ENCODE measurements at places on chromosomes 6 and 20.

DNA sequence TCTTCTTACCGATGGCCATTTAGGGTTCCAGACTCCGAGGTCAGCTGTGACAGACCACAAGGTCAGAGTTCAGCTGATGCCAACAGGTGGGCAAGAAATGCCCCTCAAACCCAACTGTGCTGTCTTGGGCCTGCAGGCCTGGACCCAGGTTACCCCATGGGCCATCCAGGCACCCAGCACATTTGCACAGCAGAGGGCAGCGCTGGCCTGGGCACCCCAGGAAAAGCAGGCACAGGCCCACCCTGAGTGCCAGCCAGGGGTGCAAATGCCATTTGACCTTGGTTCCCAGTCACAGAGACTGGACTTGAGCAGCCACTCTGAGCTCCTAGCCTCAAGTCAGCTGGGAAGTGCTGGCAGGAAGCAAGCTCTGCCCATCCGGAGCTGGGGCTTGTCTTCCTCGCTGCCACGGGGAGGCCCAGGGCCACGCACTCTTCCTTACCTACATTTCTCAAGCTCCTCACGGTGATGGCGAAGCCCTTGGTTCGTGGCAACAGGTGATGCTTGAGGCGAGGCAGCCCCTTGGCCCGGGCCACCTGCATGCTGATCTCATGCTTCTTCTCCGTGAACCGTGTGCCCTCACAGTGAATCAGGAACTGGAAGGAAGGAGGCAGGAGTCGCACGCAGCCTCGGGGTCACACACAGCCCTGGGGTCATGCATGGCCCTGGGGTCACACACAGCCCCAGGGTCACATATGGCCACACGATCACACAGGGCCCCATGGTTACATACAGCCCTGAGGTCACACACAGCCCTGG is 120.8 kb downstream of the AGPAT4 start:
- DNase-seq = no peak

- no peak for DNase-seq
These were observed 331.5 kb downstream of the SAMD5 start for GRCh38 chr6:147839708-147840610.

DNA sequence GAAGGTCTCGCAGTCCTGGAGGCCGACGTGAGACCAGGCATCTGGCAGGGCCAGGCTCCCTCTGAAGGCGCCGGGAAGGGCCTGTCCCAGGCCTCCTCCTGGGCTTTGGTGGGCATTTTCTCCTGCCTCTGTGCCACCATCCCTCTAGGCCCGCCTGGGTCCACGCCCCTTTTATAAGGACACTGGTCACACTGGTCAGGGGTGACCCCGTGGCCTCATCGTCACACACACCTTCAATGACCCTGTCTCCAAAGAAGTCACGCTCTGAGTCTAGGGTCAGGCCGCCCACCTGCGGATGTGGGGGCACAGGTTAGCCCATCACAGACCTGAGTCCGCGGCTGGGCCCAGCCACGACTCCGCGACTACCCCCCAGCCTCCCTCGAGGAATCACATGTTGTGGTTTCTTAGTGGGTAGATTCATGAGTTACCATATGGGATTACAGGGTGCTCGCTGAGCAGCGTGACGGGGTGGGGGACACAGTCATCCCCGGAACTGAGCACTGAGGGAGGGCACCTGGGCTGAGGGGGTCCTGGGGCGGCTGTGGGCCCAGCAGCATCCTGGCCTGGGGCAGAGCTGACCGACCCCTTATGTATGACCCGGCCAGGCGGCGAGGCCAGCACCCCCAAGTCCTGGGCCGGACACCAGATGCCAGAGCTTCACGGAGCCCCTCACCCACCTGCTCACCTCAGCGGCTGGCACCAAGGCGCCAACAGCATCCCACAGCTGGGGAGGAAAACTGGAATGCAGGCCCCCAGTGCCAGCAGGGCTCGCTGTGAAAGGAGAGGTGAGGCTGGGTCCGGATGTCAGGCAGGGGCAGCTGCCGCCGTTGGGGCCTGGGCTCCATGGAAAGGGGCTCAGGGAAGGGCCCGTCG is 115.9 kb downstream of the DLL1 start:
- DNase-seq = no peak

- no peak for DNase-seq
These were observed 27.6 kb upstream of the LY86 start for GRCh38 chr6:6560909-6561308.

- no peak for DNase-seq
These were observed 309.2 kb downstream of the CDH4 start for GRCh38 chr20:61561111-61561830.

- peak; percentile 63 for DNase-seq
These were observed 30.4 kb downstream of the KCNQ2 start for GRCh38 chr20:63442100-63442493.

DNA sequence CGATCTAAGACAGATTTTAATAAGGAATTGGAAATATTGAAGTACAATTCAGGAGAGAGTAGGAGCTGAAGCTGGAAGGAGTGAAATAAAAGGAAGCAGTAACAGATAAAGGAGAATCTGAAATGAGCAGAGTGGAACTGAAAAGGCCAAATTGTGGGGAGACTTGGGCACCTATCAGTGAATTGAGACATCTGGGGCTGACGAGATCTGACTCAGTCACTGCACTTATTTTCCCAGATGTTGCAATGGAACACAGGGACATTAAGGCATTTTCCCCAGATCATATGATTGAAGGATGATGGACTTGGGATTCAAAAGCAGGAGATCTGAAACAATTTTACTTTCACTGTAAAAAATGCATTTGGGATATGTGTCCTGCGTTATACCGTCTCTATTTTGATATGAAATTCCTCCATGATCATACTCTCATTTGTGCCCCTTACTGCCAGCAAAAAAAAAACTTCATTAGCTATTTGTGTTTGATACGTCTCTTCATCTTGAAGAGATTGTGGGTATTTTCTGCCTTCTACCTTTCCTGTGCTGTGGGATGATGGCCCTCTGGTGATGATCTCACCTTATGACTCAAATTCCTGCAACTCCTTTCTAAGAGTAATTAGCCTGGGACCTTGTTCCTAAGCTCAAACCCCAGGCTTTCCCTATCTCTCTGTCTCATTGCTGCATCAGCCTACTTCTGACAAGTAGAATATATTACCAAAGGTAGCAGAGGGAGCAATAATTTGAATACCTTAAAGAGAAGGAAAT is 278.5 kb upstream of the MAN1A1 start:
- no peak for DNase-seq

- DNase-seq = no peak
These were observed 5.6 kb downstream of the SPATA2 start for GRCh38 chr20:49909499-49910339.

- no peak for DNase-seq
These were observed 18.8 kb downstream of the SAMHD1 start for GRCh38 chr20:36932476-36933426.

GRCh38 chr6:162636167-162636566 is 91.4 kb downstream of the PRKN start:
- no peak for DNase-seq

- no peak for DNase-seq
These were observed 263.0 kb downstream of the SMOC2 start for GRCh38 chr6:168703990-168704389.

DNA sequence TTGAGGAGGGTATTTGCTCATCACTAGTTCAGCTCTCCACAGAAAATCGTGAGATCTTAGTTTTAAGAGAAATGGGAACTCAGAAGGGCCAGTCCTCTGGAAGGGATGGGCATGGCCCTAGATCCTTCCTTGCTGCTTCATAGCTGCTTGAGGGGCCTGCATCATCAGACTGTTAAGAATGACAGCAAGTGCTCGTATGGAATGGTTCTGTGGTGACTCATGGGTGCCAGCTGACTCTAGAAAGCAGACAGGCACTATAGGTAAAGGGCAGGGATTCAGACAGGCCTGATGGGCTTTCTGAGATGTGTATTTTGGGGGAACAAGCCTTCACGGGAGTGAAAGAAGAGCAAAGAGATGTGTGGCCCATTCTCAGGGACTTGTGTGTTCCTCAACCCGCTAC is 90.8 kb downstream of the MYLK4 start:
- DNase-seq = no peak

- DNase-seq = no peak
These were observed 28.8 kb upstream of the PLAGL1 start for GRCh38 chr6:144036835-144037195.

DNA sequence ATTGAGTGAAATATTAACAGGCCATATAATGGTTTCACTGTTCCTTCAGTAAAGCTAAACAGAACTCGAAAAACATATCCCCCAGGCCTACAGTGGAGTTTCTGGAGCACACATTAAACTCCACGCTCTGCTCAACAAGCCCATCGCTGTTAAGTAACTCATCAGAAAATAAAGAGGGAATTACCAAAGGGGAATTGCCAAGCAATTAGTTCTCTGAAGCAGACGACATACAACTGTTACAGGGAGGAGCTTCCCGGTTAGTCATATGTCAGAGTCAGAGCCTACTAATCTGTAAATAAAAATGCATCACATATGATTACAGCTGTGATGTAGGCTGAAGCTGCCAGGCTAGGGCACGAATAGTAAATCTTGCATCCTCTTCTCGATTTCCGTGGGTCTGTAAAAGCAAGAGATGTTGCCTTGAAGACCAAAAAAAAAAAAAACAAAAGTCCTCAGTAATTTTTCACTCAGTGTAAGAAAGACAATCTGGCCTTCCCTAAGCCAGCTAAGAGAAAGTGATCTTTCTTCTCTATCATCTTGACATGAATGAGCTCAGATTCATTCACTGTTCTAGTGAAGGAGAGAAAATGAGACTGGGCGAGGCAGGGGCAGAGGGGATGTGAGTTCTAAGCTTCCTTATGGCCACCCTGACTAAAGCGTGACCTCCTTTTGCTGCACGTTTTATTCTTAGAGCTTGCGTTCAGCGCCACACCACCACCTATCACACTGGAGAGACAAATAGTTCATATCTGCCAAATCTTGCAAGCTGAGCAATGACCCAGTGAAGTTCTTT is 13.8 kb downstream of the ATXN1 start:
- no peak for DNase-seq

DNA sequence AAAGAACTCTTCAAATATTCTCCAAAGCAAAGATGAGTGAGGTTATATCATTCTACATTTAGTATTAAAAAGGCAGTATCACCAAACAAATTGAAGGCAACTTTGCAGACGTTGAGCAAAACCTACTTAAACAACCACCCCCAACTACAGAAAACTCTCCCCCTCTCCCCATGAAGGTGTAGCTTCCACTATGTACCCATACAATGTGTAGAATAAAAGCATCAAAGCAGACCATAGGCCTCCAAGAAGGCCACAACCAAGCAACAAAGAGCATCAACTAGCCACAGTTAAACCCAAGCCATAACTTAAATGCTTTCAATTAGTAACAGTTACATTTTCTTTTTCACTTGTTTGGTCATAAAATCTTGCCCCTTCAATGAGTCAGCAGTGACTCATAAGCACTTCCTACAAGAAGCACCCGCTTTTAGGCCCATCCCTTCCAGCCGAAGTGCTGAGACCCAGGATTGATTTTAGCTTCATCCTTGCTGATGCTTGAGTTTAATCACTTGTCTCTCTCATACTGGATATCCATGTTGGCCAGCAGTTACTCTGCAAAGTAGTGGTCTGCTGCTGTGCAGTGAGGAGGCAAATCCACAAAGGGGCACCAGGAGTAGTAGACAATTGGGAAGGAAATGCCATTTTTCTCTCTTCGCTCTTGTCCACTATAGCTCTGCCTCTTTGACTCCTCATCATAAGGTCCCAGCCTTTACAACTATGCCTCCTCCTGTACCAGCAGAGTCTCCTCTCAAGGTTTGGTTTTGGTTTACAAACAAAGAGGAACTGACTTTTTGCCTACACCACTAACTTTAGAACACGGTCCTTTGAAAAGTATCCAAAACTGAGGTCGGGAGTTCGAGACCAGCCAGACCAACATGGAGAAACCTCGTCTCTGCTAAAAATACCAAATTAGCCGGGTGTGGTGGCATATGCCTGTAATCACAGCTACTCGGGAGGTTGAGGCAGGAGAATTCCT is 8.4 kb upstream of the NUP153 start:
- peak; percentile 48 for DNase-seq

DNA sequence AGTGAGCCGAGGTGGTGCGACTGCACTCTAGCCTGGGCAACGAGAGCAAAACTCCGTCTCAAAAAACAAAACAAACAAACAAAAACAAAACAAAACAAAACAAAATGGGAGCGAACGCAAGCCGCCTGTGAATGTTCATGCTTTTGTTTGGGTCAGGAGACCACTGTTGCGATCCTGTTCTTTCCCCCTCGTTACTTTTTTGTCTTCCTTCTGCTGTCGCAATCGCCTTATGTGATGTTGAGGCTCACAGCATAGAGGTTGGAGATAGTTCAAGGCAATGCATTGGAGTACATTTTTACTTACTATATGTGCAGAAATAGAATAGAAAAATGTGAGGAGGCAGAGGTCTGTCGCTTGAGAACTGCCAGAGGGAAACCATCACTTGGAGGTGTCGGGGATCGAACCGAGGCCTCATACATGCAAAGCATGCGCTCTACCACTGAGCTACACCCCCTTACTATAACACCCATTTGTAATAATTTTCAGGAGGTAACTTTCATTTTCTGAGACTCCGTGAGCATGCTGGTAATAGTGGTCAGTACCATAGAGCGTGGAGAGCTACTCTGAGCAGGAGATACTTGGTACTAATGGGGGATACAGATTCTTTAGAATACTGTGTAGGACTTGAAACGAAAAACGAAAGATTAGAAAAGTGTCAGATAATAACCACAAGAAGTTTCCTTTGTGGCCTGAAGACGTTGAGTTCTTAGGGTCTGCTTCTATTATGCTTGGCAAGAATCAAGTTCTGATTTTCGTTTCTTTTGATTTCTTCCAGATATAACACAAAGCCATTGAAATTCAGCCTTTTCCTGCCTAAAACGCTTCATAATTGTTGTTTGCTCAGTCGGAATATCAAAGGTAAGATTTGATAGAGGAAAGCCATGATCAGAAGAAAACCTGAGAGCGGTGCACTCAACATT is 121.1 kb downstream of the TRIM27 start:
- DNase-seq = no peak

GRCh38 chr6:108250240-108250866 is 10.5 kb downstream of the SNX3 start:
- no peak for DNase-seq

- no peak for DNase-seq
These were observed 5.6 kb upstream of the CCDC170 start for GRCh38 chr6:151488226-151488625.

DNA sequence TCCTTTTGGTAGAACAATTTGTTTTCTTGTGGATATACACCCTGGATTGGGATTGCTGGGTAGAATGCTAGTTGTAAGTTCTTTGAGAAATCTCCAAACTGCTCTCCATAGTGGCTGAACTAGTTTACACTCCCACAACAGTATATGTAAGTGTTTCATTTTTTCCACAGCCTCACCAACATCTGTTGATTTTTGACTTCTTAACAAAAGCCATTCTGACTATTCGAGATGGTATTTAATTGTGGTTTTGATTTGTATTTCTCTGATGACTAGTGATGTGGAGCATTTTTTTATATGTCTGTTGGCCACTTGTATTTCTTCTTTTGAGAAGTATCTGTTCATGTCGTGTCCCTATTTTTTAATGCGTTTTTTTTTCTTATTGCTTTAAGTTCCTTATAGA is 444.1 kb downstream of the CBLN4 start:
- DNase-seq = no peak

DNA sequence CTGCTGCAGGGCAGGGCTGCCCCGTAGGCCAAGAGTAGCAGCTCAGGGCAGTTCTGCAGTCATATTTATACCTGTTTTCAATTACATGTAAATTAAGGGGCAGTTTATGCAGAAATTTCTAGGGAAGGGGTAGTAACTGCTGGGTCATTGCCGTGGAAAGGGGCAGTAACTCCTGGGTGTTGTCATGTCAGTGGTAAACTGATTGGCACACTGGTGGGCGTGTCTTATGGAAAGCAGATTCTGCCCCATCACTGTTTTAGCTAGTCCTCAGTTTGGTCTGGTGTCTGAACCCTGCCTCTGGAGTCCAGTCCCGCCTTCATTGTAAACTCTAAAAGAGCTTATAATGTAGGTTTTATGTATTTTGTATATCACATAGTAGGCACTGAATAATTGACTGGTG is 22.1 kb downstream of the MAP3K4 start:
- DNase-seq = no peak

Data from stimulated activated CD4-positive, alpha-beta T cell treated with anti-CD3 and anti-CD28 coated beads, Interleukin-4, amount 100 ng/mL, for 24 hours (primary cell).